ENCODE measurements at places on chromosomes 7 and 10.

- DNase-seq = no peak
Observed at GRCh38 chr7:48904975-48905374, 19.4 kb upstream of the CDC14C start.

DNA sequence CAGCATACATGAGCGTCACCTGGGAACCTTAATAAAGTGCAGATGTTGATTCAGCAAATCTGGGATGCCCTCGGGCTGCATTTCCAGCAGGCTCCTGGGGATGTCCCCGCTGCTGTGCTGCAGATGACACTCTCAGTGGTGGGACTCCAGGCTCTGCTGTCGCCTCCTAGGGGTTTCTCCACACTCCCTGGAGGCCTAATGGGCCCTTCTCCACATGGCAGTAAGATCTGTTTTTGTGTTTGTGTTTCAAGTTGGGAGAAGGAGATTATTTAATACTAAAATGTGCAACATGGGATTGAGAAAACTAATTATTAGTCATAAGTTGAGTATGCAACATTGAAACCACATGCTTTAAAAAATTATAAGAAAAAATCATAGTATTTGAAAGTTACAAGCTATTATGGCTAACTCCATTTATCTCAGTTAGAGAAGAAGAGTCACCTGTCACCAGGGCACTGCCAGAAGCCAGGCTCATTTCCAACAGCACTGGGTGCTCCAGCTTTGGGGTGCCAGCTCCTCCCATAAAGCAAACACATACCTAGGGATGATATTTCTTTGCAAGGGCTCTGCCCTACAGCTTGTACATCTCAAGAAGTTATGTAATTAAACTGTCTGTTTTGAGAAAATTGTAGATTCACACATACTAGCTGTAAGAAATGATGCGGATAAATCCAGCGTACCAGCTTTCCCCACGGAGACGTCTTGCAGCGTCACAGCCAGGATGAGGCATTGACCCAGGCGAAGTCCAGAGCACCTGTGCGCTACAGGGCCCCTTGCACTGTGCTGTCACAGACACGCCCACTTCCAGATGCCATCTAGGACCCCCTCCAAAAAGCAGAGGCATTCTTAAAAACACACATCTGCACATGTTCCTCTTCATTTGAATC is 106.4 kb downstream of the EGFR start:
- DNase-seq = no peak

GRCh38 chr7:113636727-113637421 is 281.9 kb downstream of the PPP1R3A start:
- DNase-seq = no peak

- DNase-seq = no peak
Observed at GRCh38 chr7:2490181-2490651, 14.0 kb upstream of the GRIFIN start.

GRCh38 chr10:3737864-3738263 is 47.1 kb downstream of the KLF6 start:
- DNase-seq = no peak
